ENCODE measurements at places on chromosomes 3 and 15.
A peak's percentile ranks its signal among the peaks of the same experiment; 100 is the strongest.

GRCh38 chr3:157633241-157633640 lies 130.0 kb upstream of the VEPH1 start:
- no peak for DNase-seq

DNA sequence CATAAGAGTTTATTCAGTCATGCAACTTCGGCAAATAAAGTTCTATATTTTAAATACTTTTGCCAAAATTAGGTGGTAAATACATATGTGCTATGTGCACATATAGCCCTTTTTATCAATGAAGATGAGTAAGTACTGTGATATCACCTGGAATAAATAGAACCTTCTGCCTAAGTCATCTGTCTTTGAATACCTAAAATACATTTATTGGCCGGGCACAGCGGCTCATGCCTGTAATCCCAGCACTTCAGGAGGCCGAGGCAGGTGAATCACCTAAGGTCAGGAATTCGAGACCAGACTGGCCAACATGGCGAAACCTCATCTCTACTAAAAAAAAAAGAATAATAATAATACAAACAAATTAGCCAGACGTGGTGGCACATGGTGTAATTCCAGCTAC lies 73.8 kb upstream of the FLNB start:
- DNase-seq = no peak

- no peak for DNase-seq
Observed at GRCh38 chr3:30502742-30503073, 103.7 kb upstream of the TGFBR2 start.

- DNase-seq = no peak
Observed at GRCh38 chr3:65593780-65594752, 444.7 kb downstream of the MAGI1 start.

GRCh38 chr3:68256635-68257223 lies 602.3 kb upstream of the SUCLG2 start:
- peak; percentile 55 for DNase-seq

DNA sequence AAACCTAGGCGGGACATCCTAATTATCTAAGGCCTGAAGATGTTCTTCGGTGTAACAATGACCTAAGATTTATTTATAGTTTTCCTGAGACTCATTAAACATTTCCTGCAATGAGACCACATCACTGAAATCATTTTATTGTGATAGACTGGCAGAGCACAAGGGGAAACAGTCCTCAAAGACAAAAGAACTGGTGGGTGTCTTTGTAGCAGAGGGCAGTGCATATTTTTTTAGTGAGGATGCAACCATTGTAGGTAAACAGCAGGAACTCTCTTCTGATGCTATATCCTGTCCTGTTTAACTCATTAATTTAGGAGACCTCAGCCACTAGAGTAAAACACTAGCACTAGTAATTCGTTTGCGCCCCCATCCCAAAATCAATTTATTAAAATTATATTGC lies 100.0 kb downstream of the MAGI1 start:
- no peak for DNase-seq

- no peak for DNase-seq
Observed at GRCh38 chr15:91572110-91572509, 281.4 kb upstream of the SLCO3A1 start.

DNA sequence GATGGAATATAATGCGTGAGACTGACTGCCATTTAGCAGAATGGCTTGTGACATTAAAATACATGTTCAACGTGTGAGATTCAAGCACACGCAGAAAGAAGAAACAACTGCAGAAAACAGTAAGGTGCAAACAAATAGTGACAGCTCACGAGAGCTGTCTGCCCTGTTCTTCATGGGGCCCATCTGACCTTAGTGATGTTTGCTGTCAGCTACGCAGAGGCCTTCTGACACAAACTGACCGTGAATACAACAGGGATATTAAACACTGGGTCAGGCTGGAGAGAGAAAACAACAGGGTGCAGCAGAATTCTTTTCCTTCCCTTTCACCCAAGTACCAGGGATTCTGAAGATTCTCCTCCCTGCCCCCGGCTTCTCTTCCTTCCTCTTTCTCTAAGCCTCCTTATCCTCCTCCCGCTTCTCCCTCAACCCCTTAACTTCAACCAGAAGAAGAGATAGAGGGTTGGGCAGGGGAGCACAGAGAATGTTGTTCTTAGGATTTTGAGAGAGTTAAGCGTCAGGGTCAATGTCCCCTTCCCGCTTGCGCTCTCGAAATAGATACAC lies 2.1 kb downstream of the TNFAIP8L3 start:
- DNase-seq = no peak

GRCh38 chr15:60223176-60223575 lies 174.6 kb downstream of the ANXA2 start:
- no peak for DNase-seq

DNA sequence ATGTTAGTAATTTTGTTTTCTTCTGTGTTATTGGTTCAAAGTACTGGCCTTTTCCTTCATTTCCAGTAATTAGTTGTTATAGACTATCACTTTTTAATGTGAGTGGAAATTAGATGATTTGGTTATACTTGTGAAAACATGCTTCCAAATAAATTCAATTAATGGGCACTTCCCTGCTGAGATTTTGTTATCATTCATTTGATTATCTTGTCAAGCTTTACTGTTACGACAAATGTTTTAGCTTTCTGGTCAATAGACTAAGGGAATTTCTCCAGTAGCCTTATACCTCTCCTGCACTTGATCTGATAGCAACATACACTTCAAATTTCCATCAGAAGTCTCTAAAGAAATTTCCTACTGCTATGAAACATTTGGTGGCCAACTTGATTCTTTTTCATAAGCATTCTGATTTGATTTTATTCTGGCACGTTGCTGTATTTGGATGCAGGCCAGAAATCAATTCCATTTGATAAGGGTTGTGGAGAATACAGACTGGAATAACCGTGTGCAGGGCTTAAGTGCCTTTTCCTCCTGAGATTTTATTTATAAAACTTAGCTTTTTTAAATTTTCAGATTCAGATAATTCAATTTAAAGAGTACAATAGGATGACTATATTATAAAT lies 573.8 kb upstream of the NAALADL2 start:
- no peak for DNase-seq

DNA sequence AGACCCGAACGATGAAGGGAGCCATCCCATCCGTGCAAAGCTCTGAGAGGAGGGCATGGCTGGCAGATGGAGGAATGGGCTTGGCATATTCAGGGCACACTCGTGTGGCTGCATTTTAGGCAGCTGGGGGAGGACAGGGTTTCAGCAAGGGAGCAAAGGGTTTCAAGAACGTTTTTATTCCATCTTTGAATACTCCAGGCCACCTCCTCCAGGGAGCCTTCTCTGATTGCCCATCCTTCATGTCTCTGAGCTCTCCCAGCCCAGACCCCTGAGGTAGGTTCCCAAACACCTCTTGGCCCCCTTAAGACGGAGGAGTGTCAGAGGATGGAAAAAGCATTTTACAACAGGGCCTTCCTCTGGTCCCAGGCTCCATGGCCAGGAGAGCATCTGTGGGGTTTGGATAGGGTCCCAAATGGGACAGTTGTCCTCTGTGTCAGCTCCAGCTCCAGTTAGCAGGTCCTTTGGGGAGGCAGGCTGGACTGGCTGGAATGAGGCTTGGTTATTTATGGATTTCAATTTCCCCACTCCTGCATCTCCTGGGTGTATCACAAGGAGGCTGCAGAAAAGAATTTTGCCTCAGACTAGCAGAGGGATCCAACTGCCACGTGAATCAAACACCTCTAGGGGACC lies 17.7 kb upstream of the SLC6A1 start:
- no peak for DNase-seq

DNA sequence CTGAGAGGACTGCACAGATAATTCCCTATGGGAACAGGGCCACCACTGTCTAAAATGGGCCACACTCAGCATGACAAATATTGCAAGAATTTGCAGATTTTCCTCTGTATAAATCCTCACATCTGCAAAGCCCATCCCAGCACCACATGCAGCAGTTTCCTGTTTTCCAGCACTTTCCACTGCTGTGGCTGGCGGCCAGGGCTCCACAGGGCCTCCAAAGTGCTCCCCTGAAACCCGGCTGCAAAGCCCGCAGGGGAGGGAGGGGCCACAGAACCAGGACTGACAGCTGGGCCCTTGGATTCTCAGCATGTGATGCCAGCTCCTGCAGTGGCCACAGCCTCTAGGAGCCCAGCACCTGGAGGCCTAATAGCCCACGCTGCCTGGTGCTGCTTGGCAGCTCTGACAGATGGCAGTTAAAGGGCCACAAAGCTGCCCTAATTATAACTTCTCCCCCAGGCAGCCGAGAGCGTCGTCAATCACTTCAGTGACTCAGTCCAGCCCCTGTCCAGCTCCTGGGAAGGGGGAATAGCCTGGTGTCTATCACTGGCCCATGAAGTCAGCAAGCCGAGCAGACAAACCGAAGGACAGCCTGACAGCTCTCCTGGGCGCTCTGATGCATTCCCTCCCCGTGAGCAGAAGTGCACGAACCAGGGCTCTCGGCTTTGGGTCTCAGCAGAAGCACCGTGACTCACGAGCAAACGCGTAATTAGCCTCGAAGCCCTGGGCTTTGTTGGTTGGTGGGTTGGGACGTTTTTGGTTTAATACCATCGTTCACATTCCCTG lies 4.7 kb downstream of the LRRC15 start:
- DNase-seq = no peak

- DNase-seq = no peak
Observed at GRCh38 chr15:74631408-74631807, 15.8 kb downstream of the CLK3 start.

- DNase-seq = no peak
Observed at GRCh38 chr3:69004138-69004537, 9.3 kb downstream of the EOGT start.

GRCh38 chr3:171458071-171458863 lies 1.9 kb downstream of the TNIK start:
- DNase-seq = no peak

GRCh38 chr3:74709951-74710350 lies 95.5 kb upstream of the CNTN3 start:
- DNase-seq = no peak

GRCh38 chr3:130929804-130930203 lies 35.9 kb downstream of the ATP2C1 start:
- DNase-seq = peak; percentile 45

DNA sequence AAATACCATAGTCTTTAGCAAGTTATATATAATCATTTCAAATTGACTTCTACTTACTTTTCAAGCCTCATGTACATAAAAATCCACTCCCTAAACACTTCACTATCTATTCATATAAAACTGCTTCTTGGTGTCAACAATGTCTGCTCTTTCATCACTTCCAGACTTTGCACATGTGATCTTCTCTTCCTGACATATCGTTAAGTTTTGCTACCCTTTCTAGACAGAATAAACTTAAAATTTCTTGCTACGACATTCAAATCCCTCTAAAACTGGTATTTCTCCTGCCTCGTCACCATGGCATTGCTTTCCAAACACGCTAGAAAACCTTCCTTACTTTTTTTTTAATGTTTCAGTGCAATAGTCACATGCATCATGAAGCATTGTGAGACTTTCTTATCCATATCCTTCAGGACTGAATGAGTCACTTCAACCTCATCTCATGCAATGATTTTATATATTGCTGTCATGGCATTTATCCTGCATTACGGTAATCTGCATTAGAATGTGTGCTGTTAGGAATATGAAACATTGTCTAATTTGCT lies 122.8 kb downstream of the GMNC start:
- DNase-seq = no peak

DNA sequence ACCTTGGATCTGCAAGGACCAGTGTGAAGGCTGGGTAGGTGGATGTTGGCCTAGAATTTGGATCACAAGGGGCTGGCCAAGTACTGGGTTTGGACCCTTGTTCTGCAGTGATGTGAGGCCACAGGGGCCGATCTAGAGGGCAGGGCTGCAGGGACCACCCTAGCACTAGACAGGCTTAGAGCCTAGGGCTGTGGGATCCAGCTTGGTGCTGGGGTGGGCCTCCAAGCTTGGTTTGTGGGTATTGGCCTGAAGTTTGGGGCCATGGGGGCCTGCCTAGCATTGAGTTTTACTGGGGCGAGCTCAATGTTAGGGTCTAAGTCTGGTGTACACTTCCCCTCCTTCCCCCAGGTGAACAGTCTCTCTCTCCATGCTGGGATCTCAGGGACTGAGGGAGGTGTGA lies 36.5 kb downstream of the UBE3A start:
- no peak for DNase-seq

DNA sequence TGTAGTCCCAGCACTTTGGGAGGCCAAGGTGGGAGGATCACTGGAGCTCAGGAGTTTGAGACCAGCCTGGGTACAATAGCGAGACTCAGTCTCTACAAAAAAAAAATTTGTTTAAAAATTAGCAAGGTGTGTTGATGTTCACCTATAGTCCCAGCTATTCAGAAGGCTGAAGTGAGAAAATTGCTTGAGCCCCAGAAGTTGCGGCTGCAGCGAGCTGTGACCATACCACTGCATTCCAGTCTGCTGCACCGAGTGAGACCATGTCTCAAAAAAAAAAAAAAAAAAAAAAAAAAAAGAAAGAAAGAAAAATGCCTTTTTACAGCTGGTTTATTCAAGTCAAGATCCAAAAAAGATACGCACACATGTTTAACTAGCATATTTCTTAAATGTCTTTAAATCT lies 17.0 kb upstream of the MUC20 start:
- no peak for DNase-seq

DNA sequence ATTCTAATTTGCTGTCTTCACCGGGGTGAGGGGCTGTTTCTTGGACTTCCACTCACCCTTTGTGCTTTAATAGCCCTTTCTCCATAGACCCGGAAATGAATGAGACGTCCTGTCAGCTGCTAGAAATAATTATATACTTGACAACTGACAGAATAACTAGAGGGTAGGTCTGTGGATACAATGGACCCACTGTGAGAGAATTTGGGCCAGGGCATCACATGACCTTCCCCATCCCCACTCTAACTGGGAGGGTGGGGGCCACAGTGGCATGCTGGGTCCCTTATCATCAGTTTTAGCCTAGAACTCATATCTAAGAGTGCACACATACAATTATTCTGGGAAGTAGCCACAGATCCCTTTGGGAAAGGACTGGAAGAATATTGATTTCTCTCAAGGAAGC lies 25.9 kb upstream of the MINAR1 start:
- DNase-seq = no peak

DNA sequence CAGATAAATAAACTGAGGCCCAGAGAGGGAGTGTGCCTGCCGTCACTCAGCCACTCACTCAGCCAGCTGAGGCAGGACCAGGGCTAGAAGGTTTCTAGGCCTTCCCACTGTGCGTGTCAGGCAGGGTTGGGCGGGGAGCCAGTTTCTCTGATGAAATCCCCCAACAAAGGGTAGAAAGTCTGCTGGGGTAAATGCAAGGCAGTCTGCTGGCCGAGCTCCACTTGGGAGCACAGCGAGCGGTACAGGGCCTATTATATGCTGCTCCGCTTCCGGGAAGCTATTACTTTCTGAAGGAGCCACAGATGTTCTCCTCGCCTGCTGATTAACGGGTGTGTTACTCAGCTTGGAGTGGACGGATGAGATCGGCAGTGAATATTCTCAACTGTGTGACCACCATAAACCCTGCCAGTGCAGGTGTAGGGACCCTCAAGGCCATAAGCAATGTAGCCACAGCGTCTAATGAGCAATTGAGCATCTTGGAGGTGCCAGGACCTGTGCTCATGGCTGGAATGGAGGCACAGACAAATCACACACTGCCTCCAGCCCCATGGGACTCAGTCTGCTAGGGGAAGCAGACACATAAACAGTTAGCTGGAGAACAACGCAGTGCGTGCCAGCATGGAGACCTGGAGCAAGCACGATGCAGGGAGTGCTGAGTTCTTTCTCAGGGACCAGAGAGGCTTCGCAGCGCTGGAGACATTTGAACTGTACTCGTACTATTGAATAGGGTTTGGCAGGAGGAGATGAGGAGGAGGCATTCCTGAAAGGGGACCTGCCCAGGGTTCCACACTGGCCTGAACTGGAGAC lies 42.1 kb downstream of the CORO2B start:
- DNase-seq = peak; percentile 75

- no peak for DNase-seq
Observed at GRCh38 chr3:151203051-151203420, at the start of gene GPR171. Gene GPR171, minus strand, starts transcription at chr3:151203216. Its CDS starts 3,830 bp downstream, at chr3:151199386.
